T-helper 22 cell (primary cell): ENCODE measurements at places on chromosomes 5 and 9.

- no peak for DNase-seq
Observed at GRCh38 chr9:96884443-96884842, 30.1 kb upstream of the ZNF782 start.

- no peak for DNase-seq
Observed at GRCh38 chr9:97770808-97771372, 73.8 kb upstream of the XPA start.

GRCh38 chr5:131709043-131709442 lies 74.0 kb upstream of the RAPGEF6 start:
- DNase-seq = no peak

GRCh38 chr5:135269931-135270421 lies 129.1 kb downstream of the MACROH2A1 start:
- DNase-seq = no peak

DNA sequence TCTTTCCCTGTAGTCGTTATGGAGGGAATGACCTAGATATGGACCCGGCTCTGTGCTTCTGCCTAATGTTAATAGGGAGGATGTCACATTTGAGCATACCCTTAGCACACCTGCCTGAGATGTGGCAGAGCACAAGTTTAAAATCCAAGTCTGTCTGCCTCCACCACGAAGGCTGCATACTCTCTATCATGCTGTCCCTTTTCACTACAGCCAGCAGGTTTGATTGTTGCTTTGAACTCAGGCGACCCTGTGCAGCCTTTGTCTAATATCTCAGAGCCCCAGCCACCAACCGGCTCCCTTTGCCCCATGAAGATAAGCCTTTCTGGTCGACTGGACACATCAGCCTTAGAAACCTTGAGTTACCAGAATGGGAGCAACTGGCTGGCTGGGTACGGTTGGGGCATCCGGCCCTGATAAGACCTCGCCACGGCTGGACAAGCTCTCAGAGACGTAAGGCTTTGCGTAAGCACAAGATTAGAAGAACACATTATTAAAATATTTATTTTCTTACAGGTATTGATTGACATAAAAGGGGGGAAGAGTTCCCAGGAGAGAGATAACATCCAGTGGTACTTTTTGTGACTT lies 222.0 kb upstream of the TRIM32 start:
- no peak for DNase-seq
